Esophagus muscularis mucosa (tissue), 4 donors: ENCODE measurements at places on chromosomes 1 and 21. TPM values are rescaled to one million over a fixed set of nuclear protein-coding genes. Genes with fewer than 3 reads are reported as not detected.

DNA sequence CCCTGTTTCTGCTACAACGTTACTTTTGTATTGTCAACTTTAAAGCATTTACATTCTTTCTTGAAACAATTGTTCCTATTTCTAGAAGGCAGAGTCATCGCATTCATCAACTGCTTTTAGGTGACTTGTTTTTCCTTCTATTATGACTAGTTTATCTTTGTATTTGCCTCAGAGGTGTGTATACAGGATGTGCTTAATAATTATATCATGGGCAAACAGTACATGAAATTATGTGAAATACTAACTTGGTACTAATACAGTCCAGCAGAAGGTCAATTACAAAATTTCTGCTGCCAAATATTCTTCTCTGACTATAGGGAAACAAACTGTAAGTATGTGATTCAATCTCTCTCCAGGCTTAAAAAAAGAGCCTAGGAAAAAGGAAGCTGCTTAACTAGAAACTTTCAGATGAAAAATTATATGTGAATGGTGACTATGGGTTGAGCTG, 101.6 kb downstream of the C4BPA start:
- no peak for DNase-seq

DNA sequence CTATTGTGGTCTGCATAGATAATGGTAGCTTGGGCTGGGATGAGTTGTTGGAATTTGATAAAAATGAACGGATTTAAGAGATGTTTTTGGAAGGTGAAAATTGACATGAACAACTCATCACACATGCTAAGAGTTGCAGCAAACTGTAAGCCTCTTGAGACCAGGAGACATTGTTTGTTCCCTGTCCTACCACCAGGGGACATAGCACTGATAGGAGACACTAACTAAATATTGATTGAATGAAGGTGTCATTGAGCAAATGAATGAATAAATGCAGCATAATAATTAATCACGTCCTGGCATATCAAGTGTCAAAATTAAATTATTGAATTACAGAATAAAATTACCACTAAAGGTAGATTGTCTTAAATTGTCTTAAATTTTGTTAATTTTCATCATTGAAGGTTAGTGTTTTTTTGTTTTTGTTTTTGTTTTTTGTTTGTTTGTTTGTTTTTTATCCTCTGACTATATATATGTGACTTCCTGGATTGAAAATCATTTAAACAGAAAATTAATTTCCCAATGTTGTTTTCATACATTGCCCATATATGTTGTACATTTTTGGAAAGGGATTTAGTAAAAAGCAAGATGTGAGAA, 285.3 kb upstream of the C1orf105 start:
- no peak for DNase-seq

DNA sequence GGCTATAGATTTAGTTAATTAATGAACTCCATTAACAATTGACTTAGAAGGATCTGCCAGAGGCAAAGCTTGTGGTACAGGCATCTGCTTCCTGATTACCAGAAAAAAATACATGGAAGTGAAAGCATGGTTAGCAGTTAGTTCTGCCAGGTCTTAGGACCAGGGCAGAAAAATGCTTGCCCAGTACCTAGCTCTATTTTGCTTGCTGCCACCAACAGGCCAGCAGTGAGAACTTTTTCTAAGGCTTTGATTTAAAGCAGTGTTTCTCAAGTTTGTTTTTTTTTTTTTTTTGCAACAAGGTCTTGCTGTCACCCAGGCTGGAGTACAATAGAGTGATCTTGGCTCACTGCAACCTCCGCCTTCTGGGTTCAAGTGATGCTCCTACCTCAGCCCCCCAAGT, 16.4 kb upstream of the MTF1 start:
- DNase-seq: no peak

The DYRK3 gene
- 14.7 TPM for total RNA-seq

GRCh38 chr1:180581635-180582039, 22.9 kb downstream of the OVAAL start:
- no peak for DNase-seq

DNA sequence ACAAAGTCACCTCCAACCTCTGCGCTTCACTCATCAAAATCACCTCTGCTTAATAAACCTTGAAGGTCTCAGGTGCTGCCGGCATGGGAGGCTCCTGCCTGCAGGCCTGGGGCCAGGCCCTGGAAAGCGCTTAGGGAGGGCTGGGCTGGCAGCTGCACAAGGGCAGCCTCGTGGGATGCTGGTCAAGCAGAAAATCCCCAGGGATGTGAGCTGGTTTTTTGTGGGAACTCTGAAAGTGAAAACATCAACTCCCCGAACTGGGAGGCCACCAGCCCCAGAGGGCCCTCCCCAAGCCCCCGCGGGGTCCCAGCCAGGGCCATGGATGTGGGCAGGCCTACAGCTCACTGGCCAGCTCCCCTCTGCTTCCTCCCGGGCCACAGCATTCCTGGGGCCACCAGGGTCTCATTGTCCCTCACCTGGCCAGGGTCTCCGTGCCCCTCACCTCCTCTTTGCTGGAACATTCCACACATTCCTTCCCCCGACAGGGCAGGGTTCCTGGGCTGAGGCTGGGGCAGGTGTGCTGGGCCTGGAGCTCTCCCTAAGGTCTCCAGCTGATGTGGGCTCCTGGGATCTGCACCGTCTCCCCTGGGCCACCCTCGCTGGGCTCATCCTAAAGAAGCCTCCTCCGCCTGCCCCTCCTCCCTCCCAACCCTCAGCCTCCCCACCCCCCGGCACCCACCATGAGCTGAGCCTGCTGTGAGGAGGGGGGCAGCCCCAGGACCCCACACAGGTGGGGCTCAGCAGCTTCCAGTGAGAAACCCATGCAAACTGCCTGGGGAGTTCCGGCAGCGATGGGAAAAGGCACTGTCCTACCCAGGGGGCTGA, 36.0 kb upstream of the POFUT2 start:
- DNase-seq: no peak

The SLC45A3 gene
- total RNA-seq: 1.2 TPM

DNA sequence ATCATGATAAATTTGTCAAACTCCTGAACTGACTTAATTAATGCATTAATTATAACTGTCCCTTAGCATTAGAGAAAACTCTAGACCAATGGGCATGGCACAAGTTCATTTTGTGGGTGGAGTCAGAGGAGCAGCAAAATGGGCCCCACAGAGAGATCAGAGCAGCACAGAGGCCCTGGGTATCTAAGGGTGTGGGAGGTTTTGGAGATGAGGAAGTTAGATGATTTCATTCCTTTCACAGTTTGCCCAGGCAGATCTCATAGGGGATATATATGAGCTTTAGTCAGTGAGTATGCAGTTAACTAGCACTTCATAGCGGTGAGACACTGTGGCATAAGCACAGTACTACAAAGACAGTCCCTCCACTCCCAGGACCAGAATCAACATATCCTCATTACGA, 117.3 kb downstream of the MAB21L3 start:
- DNase-seq: no peak

- no peak for DNase-seq
Observed at GRCh38 chr1:96968983-96969382, 247.4 kb downstream of the PTBP2 start.

The CELA3B gene
- total RNA-seq: not detected

The LIN28A gene
- total RNA-seq: not detected

DNA sequence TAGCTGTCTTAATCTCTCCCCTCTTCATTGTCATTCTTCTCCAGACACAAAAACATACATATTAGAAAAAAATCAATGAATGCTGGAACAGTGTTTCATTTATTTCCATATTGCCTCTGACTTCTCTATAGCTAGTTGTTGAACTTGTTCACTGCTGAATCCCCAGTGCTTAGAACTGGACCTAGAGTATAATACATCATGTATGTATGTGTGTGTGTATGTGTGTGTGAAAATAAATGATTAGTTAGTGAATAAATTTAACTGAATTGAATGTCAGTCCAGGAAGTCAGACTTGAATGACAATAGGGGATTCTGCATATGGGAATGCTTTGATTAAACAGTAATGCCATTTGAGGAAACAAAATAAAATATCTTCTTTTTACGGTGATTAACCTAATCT, 36.4 kb downstream of the FMO3 start:
- DNase-seq: no peak

The RGS5 gene
- total RNA-seq: 88.9 TPM

GRCh38 chr1:19656134-19656779, 8.4 kb upstream of the HTR6 start:
- no peak for DNase-seq

The AMY1C gene
- total RNA-seq: not detected

The SLAMF6 gene
- total RNA-seq: 1.4 TPM

DNA sequence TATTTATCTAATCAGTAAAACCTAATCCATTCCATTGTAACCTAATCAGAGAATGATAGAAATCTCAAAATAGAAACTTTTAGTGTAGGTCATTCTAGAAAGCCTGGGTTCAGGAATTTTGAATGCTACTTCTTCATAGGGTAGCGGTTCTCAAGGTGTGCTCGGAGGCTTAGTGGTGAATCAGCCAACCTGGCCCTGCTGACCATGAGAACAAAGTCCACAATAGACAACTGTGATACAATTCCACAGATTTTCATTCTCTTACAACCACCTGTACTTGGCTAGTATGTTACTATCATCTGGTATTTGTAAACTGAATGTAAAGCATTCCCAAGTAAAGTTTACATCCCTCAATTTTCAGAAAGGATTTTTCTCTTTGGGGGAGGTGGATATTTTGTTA, 7.5 kb upstream of the PUM1 start:
- DNase-seq: no peak

The KCTD3 gene
- total RNA-seq: 61.0 TPM

DNA sequence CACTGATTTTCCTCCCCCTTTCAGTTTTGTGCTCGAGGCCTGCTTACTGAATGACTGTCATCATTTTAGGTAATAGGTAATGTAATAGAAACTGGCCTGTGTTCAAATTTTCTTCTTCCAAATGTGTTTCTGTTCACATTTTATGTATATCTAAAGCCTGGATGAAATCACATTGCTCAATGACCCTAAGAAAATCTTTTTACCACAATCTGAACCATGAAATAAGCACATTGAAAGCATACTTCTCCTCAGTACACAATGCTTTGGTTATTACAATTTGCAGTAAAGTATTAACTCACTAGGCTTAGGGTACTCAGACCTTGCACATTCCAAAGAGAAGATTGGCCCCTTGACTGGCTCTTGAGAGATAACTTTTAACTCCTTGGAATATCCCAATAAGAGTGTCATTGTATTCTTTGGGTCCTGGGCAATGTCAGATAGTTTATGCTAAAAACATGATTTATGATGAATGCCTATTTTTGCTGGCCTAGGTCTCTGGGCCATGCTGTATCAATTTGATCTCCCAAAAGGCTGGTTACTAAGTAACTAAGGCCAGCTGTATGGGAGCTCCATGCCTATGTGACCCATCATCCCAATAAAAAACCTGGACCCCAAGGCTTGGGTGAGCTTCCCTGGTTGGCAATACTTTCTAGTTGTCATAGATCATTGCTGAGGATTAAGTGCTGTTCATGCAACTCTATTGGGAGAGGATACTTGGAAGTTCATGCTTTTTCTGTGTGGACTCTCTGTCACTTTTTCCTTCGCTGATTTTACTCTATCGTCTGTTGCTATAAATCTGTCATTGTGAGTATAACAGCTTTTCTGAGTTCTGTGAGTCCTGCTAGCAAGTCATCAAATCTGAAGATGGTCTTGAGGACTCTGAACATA, 293.9 kb downstream of the GRIK1 start:
- DNase-seq: no peak

The MPL gene
- not detected for total RNA-seq

The COL11A1 gene
- 0.17 TPM for total RNA-seq
